ENCODE measurements at places on chromosomes 2 and 18.

- DNase-seq, result no peak
These were observed 37.4 kb downstream of the SMAD2 start for GRCh38 chr18:47893047-47893446.

DNA sequence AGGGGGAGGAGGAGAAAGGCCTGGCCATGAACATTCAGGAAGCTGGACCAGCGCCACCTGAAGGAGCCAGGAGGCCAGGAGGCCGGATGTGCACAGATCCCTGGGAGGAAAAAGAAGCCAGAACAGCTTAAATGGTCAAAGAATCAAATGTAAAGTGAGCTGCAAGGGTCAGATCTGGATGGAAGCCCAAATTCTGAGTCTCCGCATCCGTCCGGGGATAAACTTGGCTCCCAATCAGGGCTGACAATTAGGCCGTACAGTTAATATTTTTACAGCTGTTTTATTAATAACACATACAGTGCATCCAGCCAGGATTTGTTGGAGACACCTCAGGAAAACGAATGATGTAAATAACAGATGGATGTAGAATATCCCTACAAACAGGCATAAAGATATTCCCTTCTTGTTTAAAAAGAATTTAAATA is 495.1 kb upstream of the TCF4 start:
- DNase-seq, result no peak

DNA sequence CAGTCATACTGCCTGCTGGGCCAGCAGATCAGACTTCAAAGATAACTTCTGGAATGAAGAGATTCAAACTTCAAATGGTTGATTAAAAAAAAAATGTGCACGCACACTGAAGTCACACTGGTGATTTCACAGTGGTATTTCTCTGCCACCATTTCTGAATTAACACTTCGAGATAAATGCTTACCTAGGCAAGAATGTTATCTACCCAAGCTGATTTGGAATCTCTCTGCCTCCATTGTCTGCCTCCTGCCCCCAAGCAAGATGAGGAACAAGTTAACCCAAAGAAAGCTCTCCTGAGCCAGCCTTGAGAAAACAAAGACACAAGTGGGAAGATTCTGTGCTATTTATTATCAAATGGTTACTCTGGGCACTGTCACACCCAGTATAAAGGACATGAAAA is 6.5 kb downstream of the LAMA1 start:
- DNase-seq, result no peak

DNA sequence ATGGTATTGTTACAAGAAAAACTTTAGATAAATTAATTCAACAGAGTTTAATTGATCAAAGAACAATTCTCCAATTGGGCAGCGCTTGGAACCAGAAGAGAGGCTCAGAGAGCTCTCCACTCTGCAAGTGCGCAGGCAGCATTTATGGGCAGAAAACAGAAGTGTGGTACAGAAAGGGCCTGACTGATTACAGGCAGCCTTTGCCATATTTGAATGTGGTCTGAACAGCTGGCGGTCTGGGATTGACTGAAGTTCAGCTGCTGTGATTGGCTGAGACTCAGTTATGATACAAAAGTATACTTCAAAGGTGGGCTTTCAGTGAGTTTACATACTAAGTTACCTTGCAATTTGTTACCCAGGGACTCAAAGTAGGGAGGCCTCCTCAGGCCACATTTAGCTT is 301.3 kb upstream of the ID2 start:
- DNase-seq, result no peak

DNA sequence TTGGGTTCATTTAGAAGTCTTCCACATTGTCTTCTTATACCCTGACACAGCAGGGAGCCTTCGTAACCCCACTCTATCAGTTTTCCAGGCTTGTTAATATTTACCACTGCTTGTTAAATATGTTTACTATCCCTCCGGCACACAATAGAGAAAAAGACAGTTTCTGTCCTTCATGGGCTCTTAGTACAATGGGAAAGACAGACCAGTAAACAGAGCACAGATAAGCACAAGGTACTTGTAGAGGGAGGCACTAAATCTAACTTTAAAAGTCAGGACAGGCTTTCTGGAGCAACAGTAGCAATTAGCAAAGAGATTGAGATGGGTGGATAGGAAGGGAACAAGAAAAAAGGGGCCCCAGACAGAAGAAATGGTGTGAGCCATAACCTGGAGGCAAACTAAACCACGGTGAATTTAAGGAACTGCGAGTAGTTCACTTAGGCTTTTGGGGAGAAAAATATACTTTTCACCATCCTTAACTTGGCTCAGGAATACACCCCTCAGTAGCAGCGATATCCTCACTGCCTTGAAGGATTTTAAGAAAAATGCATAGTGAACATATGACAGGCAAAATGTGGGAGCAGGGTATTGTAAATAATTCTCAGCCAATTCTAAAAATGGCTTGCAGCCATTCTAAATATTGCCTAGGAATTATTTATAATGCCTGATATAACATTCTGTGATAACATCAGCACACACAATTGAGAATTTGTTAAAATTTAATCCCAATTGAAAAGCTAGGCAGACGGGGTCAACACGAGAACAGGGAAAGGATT is 383.7 kb downstream of the CDH2 start:
- no peak for DNase-seq

DNA sequence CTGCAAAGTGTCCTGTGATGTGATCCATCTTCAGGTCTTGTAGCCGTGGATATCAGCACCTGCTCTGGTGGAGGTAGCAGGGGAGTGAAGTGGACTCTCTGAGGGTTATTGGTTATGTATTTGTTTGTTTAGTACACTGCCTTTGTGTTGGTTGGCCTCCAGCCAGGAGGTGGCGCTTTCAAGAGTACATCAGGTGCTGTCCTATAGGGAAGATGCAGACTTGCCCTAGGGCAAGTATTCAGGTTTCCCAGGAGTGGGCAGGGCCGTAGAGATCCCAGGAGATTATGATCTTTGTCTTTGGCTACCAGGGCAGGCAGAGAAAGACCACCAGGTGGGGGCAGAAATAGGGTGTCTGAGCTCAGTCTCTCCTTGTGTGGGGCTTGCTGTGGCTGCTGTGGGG is 411.8 kb downstream of the SOX11 start:
- peak; percentile 43 for DNase-seq

- no peak for DNase-seq
These were observed 343.7 kb downstream of the SPAG16 start for GRCh38 chr2:213627835-213628460.

- peak; percentile 49 for DNase-seq
These were observed 83.8 kb downstream of the VIT start for GRCh38 chr2:36780231-36780839.

- no peak for DNase-seq
These were observed 34.3 kb downstream of the ADD2 start for GRCh38 chr2:70733646-70734180.

- DNase-seq, result no peak
These were observed 102.4 kb downstream of the CABLES1 start for GRCh38 chr18:23237524-23238151.

GRCh38 chr18:75123113-75123512 is 85.8 kb downstream of the PTGR3 start:
- DNase-seq, result no peak

- DNase-seq, result no peak
These were observed 794.9 kb upstream of the ACVR2A start for GRCh38 chr2:147049957-147050356.

Data from PC-9 (cell line).